ENCODE measurements at places on chromosomes 6 and 20.
A peak's percentile ranks its signal among the peaks of the same experiment; 100 is the strongest.

GRCh38 chr6:39189915-39190544, 39.2 kb downstream of the KCNK5 start:
- H3K36me3 ChIP-seq = peaks cover 18% of the 10 kb centered on the region
- no peak overlapping the region for H3K4me3 ChIP-seq
- no peaks in the 10 kb centered on the region for H3K27me3 ChIP-seq
- peak; percentile 48 for DNase-seq
- peak overlapping the region; percentile 38 for H3K27ac ChIP-seq
- peaks cover 29% of the 10 kb centered on the region for H3K4me1 ChIP-seq

GRCh38 chr20:41956338-41957074, 338.3 kb upstream of the CHD6 start:
- no peak overlapping the region for H3K27ac ChIP-seq
- H3K4me3 ChIP-seq = no peak overlapping the region
- peak; percentile 8 for DNase-seq
- H3K36me3 ChIP-seq = no peaks in the 10 kb centered on the region
- H3K27me3 ChIP-seq = no peaks in the 10 kb centered on the region

DNA sequence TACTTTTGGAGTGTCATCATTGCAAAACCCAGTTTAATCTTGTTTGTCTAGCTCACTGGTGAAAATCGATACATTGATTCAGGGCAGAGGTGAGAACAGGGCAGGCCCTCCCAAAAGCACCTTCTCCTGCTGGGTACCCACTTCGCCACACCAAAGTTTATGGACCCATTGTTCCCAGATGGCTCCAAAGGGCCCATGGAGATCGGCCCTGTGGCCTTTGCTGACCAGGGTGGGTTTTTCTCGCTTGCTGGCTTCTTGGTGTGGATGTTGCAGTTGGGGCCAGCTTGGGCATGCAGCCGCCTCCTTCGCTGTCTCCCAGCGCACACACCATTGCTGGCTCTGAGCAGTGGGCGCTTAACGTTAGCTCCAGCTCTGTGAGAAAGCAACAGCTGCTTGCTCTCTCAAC, 178.1 kb upstream of the PDE10A start:
- no peaks in the 10 kb centered on the region for H3K27me3 ChIP-seq
- peaks cover 3% of the 10 kb centered on the region for H3K4me1 ChIP-seq
- no peaks in the 10 kb centered on the region for H3K36me3 ChIP-seq
- no peak for DNase-seq

DNA sequence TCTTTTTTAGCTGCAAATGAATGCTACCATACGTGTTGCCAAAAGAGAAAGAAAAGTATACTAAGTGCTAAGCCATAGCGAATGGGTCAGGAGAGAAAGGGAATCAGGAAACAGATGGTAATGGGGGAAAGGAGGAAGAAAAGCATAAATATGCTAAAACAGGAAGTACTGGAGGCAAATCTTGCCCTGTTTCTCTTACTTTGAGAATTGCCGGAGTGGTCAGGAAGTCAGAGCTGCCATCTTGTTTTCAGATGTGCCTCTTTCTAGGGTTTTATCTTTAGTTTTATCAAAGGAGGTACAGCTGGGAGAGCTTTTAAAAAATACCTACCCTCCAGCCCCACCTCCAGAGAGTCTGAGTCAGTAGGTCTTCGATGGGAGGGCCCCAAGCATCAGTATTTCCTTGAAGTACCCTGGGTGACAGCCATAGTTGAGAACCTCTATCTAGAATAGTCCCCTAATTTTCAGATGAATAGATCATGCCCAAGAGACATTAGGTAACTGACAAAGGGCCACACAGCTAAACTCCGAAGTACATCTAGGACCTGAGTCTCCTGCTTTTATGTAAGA, 193.3 kb downstream of the CLIC5 start:
- H3K27me3 ChIP-seq = no peaks in the 10 kb centered on the region
- DNase-seq = no peak
- H3K27ac ChIP-seq = no peak overlapping the region
- H3K4me1 ChIP-seq = no peaks in the 10 kb centered on the region
- H3K4me3 ChIP-seq = no peak overlapping the region

DNA sequence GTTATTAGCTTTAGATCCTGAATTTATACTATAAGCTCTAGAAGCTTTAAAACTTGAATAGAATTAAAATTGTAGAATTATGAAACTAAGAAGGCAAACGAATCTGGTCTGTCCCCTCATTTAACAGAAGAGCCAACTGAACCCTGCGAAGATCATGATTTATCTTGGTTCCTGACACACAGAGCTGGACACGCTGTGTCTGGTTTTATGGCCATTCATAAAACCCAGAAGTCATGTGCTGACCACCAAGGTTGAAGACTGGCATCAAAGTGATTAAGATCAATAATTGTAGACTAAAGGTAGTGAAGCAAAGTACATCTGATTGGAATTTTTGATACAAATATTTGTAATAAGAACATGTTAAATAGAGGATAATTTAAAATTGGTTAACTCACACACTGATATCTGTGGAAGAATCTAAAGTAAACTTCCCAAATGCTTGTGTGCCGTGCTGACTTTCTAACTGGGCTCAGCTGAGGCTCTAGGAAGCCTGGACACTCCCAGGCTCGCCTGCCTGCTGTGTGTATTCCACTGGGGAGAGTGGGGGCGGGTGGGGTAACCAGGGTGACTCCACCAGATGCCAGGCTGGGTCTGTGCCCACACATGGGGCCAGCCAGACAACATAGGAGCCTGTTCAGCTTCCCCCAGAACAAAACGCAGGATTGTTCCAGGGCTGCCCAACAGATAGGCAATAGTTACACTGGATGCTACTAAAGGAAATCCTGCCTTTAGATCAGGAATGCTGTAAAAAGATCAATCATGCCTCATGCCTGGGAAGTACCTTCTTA, 42.1 kb upstream of the SLC22A3 start:
- H3K36me3 ChIP-seq = no peaks in the 10 kb centered on the region
- no peaks in the 10 kb centered on the region for H3K27me3 ChIP-seq
- no peak overlapping the region for H3K27ac ChIP-seq
- no peaks in the 10 kb centered on the region for H3K4me1 ChIP-seq

- no peaks in the 10 kb centered on the region for H3K4me1 ChIP-seq
- H3K27ac ChIP-seq = no peak overlapping the region
- no peak for DNase-seq
Measured at GRCh38 chr20:39535301-39535700, 573.2 kb downstream of the DHX35 start.

Data from body of pancreas (tissue), 4 donors.